ENCODE measurements at places on chromosomes 1 and 21.

- no peak for DNase-seq
Observed at GRCh38 chr1:12028248-12028647, 8.9 kb downstream of the MIIP start.

DNA sequence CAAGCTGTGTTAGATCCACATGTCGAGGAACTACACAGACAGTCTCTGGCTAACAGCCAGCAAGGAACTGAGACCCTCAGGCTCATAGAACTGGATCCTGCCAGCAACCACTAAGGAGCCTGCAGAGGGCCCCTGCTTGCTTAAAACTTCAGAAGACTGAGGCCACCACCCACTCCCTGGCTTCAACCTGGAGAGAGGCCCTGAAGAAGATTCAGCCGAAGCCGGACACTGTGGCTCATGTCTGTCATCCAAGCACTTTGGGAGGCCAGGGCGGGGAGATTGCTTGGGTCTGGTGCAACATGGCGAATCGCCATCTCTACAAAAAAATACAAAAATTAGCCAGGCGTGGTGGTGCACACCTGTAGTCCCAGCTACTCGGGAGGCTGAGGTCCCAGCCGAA is 92.6 kb upstream of the TMPRSS2 start:
- no peak for DNase-seq

DNA sequence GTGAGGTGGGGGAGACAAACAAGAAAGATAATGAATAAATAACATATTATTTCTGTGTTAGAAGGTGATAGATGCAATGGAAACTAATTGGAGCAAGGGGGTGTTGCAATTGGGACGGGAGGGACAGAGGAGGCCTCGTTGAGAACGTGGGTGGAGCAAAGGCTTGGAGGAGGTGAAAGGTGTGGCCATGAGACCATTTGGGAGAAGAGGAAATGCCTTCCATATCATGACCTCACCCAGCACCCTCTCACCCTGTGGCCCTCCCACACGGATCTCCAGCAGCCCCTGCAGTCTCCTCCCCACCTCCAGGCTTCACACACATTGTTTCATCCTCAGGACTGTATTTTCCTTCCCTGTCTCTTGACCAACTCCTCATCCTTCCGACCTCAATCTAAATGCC is 85.3 kb upstream of the ARHGAP29 start:
- no peak for DNase-seq

DNA sequence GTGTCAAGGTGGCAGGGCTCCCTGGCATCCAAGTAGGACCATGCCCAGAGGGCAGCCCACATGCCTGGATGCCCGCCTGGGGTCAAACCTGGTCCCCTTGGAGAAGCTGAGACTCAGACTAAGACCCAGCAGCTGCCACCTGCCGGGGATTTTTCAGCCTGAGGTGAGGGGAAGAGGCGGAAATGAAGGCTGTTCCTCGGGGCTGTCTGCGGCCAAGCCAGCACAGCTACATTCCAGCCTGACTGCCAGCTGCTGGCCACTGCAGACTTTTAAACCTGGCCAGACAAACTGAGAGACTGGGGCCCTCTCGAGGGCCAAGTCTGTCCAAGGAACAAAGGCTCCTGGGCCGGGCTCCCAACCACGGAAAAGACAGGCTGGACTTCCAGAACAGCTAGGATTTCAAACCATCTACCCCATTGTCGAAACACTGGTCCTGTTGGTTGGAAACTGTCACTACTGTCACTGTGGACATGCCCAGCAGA is 21.9 kb upstream of the PLEKHG5 start:
- DNase-seq: no peak

DNA sequence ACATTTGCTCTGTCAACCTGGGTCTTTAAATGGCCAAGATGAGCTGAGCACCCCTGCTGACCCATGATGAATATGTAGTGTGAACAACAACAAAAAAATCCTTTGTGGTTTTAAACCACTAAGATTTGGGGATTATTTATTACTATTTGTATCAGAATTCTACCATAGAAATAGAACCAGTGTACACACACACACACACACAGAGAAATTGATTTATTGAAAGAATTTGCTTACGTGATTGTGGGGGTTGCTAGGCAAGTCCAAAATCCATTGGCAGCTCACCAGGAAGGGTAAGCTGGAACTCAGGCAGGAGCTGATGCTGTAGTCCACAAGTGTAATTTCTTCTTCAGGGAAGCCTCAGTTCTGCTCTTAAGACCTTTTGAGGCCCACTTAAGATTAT is 82.5 kb upstream of the MAP1LC3C start:
- peak; percentile 64 for DNase-seq

GRCh38 chr1:231632119-231632518 is 5.5 kb downstream of the DISC1 start:
- no peak for DNase-seq

DNA sequence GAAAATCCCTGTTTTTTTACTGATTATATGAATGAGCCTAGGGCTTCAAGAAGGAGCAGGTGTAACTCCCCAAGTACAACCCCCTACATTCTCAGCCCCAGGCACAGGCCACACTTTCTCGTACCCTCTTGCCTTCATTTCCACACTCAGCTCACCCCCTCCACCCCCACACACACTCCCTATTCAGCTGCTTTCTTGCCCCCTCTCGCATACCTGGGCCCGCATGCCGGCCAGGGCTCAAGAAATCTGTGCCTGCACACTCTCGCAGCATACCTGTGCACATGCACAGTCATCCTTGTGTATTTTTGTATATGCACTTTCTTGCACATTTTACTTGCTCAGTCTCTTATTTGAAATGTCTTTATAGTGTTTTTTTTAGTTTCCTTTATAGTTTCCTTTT is 2.0 kb downstream of the PTPRF start:
- no peak for DNase-seq

DNA sequence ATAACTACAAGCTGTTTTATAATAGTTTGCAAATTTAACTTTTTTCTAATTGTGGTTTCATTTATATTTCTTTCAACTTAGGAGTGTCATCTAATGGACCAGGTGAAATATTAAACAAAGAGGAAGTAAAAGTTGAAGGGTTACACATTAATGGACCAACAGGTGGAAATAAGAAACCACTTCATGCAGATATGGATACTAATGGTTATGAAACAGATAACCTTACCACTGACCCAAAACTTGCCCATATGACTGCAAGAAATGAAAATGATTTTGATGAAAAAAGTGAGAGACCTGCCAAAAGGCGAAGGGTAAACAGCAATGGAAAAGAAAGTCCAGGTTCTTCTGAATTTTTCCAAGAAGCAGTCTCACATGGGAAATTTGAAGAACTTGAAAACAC is 59.7 kb downstream of the MIER1 start:
- no peak for DNase-seq

GRCh38 chr1:151106894-151107293 is 36.3 kb downstream of the GABPB2 start:
- peak; percentile 42 for DNase-seq

DNA sequence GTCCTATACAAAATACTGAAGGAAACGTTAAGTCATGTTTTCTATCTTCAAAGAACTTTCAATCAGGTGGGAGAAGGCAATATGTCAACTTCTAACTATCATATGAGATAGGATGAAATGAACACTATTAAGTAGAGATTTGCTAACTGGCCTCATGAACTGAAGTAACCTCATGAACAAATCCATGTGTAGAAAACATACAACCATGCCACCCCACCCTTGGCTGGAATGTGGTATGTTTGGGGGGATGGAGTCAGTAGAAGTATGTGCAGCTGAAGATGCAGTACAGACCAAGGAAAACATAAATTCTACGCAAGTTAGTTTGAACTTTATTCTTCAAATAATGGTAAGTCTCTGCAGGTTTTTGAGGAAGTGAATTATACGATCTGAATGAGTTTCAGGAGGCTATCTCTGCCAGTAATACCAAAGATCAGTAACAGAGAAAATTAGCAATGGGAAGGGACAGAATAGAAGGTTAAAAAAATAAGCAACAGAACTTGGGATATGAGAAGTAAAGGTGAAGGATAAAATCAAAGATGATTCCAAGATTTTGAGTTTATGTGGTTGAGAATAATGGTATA is 4.5 kb downstream of the TRMT1L start:
- peak; percentile 56 for DNase-seq

GRCh38 chr1:51799372-51799771 is 79.2 kb downstream of the NRDC start:
- no peak for DNase-seq

DNA sequence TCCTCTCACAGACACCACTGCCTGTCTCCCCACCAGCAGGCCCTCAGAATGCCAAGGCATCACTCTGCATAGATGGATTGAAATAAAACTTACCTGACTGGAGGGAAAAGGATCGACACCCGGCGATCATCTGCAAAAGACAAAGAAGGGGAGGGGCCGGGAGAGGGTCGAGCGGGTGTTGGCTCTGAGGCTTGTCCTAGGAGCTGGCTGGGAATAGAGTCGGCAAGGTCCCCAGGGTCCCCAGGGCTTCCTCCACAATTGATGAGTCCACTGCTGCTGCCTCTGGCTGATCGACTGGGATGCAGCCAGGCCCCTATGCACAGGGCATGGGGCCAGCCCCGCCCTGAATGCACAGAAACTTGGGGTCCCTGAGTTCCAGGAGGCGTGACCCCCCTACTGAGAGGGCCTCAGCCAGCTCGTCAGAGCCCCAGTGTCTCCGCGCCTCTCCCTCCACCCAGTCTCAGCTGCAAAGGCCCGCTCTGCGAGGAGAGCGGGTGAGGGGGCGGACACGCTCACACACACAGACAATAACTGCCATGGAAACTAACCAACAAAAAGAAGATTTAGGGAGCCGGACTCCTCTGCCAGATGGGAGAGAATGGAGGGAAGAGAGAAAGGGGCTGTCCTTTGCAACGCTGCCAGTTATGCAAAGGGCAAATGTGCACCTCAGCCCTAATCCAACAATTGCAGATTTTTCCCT is at the start of gene KLHDC8A:
Gene KLHDC8A (minus strand): TSS at position 483 of the 700 bp plus-strand sequence. CDS start 13,318 bp downstream, outside the sequence.
- peak; percentile 21 for DNase-seq

DNA sequence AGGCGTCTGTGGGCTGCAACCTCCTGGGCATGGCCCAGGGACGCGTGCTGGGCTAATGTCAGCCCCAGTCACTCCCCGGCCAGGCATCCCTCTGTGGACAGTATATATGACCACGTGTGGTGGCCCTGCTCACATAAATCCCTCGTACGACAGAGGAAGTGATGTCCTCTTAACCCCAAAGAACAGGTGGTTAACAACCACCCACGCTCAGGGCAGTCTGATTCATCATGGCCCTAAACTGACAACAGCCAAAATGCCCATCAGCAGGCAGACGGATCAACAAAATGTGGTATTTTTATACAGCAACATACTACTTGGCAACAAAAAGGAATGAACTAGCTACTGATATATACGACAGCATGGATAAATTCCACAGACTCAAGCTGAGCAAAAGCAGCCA is 51.0 kb downstream of the ECE1 start:
- DNase-seq: no peak

GRCh38 chr1:159279773-159280172 is 22.4 kb upstream of the FCER1A start:
- DNase-seq: no peak

GRCh38 chr21:39258207-39258606 is 55.2 kb downstream of the BRWD1 start:
- no peak for DNase-seq

DNA sequence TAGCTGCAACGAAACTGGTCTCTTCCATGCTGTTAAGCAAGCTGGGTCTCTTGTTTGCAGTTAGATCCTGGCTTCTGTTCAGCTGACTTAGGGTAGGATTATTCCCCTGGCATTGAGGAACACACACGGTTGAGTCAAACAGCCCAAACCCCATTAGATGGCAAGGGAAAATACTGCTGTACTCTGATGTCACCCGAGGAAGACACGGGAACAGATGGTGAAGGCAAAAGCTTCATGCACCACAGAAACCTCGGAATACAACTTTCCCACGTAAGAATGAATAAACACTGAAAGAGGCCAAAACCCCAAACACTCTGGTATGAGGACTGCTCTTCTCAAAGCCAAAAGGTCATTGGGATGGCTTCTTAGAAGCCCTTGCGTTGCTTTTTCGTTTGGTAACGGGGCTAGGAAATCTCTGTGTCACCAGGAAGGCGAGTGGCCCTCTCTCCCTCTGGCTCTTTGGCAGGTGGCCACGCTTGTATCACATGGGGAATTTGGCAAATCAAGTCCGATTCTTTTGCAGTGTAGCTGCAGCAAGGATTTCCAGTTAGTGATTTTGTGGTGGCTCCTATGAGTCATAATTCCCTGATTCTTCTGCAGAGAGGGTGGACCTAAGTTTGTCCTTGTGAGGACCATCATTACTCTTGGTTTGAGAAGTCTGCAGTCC is 16.7 kb upstream of the LYST start:
- peak; percentile 94 for DNase-seq

- DNase-seq: peak; percentile 9
Observed at GRCh38 chr1:199265319-199265718, 626.5 kb downstream of the PTPRC start.

- DNase-seq: peak; percentile 92
Observed at GRCh38 chr1:173269490-173270230, 62.5 kb upstream of the TNFSF4 start.

- peak; percentile 71 for DNase-seq
Observed at GRCh38 chr1:226602186-226603021, 53.8 kb downstream of the STUM start.

DNA sequence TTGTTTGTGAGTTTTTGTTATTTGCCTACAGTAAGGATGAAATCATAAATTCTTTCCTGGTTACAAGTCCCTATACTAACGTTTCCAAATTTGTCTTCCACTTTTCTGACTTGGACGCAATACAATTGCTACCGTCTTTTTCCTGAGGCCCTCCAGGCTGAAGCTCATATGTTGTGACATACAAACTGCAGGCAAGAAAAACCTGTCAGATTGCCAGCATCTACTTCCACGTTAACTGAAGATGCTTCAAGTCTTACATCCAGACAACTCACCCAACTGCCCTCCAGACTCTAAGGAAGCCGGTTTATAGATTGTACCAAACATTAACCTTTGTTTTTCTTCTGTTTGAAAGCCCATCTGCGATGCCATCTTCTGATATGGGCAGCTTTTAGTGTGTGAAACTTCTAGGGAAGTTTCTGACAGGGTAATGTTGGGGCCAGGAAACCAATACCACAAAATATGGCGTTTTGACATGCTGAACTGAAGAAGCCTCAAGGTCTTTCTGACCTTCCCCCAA is 21.4 kb upstream of the RNF11 start:
- DNase-seq: peak; percentile 76

- no peak for DNase-seq
Observed at GRCh38 chr21:44049182-44049581, 37.1 kb downstream of the TRAPPC10 start.

DNA sequence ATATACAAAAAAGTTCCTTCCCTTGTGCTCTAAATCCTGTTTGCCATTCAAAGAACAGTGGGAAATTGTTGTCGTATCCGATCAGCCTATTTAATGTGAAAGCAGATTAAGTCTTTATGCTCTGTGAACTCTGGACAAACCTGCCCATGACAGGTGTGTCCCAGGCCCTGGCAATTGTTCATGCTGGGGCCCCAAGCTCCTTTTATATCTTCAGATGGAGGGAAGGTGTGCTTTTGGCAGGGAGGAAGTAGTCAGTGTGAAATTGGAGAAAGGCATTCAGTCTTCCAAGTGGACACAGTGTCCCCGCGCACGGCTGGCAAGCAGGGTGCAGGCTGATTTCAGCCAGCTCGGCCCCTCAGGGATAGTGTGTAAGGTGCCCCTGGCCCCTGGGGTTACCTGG is 135.1 kb upstream of the F3 start:
- no peak for DNase-seq

GRCh38 chr1:218468711-218469110 is 123.6 kb downstream of the TGFB2 start:
- DNase-seq: no peak
